ENCODE measurements at places on chromosomes 11 and 22.

- DNase-seq = no peak
Measured at GRCh38 chr11:97259434-97259833, 869.6 kb downstream of the JRKL start.

- peak; percentile 38 for DNase-seq
Measured at GRCh38 chr11:93652161-93652597, 9.3 kb upstream of the CEP295 start.

DNA sequence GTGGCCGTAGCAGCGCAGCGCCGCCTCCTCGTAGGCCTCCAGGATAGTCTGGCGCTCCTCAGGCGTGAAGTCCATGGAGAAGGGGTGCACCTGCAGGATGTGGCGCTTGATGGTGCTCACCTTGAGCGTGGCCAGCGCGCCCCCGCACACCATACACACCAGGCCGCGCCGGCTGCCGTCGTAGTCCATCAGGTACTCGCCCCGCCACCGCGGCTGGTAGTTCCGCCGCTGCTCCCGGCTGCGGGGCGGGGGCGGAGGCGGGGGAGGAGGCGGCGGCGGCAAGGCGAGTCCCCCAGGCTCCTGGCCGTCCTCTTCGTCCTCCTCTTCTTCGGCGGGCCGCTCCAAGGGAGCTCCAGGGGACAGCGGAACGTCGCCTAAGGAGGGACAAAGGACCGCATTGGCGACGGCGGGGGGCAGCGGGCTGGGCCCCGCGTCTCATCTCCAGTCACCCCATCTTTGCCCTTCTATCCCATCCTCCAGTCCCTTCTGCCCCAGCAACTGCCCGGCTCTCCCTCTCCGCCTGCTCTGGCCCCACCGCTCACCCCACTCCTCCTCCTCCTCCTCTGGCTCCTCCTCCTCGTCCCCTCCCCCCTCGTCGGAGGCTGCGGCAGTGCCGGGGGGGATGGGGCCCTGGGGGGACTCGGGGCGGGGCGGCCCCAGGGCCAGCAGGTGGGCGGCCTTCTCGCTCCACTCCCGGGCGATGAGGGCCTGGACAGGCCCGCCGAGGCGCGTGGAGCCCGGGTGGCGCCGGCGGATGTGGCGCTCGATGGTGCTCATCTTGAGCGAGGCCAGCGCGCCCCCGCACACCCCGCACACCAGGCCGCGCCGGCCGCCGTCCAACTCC lies 4.9 kb downstream of the ZFTA start:
- no peak for DNase-seq

DNA sequence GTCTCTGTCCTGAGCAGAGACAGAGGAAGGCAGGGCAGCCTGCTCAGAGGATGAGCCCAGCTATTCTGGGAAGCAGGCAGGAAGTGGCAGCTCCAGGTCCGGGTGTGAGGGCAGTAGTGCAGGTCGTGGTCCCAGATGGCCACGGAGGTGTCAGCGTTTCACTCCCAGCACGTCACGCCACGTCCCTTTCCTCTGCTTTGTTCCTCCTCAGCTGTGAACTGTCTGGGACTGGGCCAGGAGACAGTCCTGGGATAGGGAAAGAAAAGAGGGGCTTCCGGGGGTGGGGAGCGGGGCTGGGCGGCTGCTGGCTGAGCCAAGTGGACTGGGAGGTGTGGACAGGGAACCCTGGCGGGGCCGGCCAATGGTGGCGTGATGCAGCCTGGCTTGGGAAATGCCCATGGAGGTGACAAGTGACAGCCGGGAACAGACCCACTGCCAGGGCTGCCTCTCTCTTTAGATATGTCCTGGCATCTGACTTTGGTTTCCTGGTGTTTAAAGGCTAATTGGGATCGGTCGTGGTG lies 64.7 kb downstream of the KCNQ1 start:
- no peak for DNase-seq

DNA sequence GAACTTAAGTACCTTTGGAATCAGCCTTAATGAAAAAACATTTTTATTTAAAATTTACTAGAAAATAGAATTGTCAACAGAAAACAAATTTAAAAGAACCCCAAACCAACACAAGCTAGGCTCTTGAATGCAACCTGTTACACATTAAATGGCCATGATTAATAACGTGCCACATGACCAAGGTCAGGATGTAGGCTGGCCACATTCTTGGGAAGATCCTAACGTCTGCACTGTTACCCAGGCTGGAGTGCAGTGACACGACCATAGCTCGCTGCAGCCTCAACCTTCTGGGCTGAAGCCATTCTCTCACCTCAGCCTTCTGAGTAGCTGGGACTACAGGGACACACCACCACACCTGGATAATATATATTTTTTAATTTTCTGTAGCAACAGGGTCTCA lies 126.4 kb upstream of the APOA1 start:
- no peak for DNase-seq

- DNase-seq = peak; percentile 46
Measured at GRCh38 chr11:44066732-44067141, 667 bp downstream of the ACCS start.

DNA sequence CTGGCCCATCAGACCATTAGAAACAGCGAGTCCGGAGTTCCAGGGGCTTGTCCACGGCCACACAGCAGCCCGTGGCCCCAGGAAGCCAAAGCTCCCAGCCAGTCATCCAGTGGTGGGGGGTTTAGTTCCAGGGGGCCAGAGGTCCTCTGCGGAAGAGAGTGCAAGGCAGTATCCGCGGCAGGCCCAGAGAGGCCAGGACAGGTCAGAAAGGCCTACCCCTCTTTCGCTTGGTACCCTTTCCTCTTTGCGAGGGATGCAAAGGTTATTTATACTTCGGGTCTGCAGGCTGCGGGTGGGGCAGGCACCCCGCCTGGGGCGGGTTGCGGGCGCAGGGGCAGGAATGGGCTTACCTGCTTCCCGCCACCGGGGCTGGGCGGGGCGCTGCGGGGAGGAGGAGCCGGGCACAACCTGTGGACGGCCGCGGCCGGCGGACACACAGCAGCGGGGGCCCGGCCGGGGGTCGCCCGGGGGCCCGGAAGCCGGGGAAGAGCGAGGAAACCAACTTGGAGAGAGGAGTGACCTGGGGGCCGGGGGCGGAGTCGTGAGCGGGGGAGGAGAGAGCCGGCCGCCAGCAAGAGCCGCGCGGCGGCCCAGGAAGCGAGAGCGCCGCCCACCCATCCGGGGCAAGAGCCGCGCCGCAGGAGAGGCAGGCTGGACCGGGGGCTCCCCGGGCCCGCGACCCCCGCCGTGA lies at the start of gene SH3BP1:
Gene SH3BP1, plus strand, starts transcription at position 600 of the 691 bp plus-strand sequence. CDS start 119 bp downstream, outside the sequence.
- DNase-seq = no peak

DNA sequence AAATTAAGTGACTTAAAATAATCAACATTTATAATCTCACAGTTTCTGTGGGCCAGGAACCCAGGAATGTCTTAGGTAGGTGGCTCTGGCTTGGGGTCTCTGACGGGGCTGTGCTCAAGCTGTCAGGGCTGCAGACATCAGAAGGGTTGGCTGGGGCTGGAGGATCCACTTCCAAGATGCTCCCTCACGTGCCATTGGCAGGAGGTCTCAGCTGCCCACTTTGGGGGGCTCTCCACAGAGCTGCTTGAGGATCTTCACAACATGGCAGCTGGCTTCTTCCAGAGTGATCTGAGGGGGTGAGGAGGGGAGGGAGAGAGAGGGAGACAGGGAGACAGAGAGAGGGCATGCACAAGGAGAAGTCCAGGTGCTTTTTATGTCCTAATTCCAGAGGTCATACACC lies 18.1 kb downstream of the SLC2A11 start:
- DNase-seq = no peak

GRCh38 chr11:45896422-45896984 lies 10.6 kb downstream of the FREY1 start:
- no peak for DNase-seq

- DNase-seq = no peak
Measured at GRCh38 chr11:35146074-35146521, 7.1 kb downstream of the CD44 start.

- DNase-seq = no peak
Measured at GRCh38 chr11:9893474-9893873, 229.6 kb downstream of the SWAP70 start.

- no peak for DNase-seq
Measured at GRCh38 chr11:68168694-68169093, 44.4 kb downstream of the KMT5B start.

- no peak for DNase-seq
Measured at GRCh38 chr22:31079095-31079642, 1.9 kb upstream of the SMTN start.

DNA sequence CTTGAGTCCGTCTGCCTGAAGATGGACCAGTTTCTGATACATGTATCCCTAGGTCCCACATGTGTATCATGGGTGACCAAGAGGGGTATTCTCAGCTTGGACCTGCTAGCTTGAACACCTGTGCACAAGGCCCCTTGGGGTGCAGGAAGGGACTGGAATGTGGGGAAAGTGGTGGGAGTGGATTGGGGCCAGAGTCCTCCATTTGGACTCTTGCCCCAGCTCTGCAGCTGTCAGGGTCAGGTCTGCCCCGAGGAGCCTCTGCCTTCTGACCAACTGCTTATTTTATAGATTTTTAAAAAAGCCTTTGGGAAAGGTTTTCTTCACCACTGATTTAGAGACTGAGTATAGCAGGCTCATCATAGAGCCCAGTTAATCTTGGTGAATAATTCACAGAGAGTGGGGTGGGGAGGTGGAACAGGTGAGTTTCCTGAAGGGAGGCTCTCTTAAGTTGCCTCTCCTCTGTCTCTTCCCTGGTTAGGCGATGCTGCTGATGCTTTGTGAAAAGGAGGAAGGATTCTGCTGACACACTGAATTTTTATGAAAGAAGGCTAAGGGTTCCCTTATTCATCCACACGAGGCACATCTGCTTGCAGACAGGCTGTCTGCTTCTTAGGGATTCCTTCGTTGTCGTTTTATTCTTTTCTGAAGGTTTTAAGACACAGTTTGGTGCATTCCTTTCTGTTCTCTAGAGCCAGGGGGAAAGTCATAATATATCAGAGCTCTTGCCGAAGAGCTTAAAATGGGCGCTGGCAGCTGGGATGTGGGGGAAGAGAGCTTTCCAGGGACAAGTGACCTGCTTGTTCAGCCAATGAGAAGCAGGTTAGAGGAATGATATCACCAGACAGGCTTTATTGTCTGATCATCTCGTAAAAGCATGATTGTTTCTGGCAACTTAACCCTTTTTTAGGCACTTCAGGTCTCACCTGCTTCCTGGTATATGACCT lies 19.9 kb downstream of the TRIM44 start:
- DNase-seq = no peak

Measured in A549 (cell line).